ENCODE measurements at places on chromosomes 11 and 22. TPM values are rescaled to one million over a fixed set of nuclear protein-coding genes. Genes with fewer than 3 reads are reported as not detected.

C11orf52 gene
- 0.52 TPM for total RNA-seq

TMEM223 gene
- total RNA-seq: 20.9 TPM

PIWIL4 gene
- total RNA-seq: 8.9 TPM

JAML gene
- 6.8 TPM for total RNA-seq

OR4C46 gene
- not detected for total RNA-seq

Measured in skeletal muscle tissue (tissue), 5 donors.